ENCODE measurements at places on chromosomes 5 and 9.

GRCh38 chr9:121876658-121877271 lies 216.3 kb downstream of the TTLL11 start:
- DNase-seq = no peak

- no peak for DNase-seq
Measured at GRCh38 chr5:125551246-125551645, 804.8 kb upstream of the ZNF608 start.

DNA sequence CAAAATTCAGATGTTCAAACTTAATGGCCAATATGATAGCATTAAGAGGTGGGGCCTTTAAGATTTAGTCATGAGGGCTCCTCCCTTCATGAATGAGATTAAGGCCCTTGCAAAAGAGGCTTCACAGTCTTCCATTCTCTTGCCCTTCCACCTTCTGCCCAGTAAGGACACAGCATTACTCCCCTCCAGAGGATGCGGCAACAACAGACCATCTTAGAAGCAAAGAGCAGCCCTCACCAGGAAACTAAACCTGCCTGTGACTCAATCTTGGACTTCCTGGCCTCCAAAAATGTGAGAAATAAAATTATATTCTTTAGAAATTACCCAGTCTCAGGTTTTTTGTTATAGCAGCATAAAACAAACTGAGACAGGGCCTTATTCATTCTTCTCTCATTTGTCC lies 8.2 kb downstream of the AP3B1 start:
- no peak for DNase-seq

GRCh38 chr5:42518595-42519221 lies 95.5 kb downstream of the GHR start:
- no peak for DNase-seq

GRCh38 chr5:106759581-106759980 lies 911.2 kb downstream of the EFNA5 start:
- no peak for DNase-seq

DNA sequence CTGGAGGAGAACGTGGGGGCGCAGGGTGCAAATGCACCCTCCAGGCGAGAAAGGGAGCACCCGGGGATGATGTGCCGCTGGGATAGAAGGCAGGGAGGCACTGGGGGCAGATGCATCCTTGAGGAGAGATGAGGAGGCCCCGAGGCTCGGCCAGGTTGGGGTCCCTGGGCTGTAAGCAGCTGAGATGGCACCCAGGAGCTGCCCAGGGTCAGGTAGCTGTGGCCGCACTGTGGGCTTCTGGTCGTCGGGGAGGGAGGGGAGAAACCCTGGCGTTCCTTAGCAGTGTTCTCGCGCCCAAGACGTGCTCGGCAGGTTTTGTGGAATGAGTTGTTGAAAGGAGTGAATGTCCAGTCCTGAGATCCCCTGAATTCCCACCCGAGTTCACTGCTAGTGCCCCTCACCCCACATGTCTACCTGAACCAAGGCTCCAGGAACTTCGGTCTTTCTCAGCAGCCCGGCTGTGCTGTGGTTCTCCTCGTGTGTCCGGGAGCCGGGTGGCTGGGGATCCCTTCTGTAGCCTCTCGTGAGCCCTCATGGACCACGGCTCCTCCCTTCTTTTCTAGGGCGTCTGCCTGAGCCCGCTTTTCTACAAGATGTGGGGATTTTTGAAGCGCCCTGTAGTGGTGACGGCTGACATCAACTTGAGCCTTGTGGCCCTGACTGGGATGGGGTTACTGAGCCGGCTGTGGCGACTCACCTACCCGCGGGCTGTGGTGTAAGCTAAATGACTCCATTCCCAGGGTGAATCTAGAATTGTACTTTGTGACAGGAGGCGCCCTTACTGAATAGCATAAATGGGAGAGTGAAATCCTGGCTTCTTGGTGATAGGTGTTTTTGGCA lies 1.1 kb downstream of the POMT1 start:
- peak; percentile 81 for DNase-seq

- DNase-seq = no peak
Measured at GRCh38 chr9:10633785-10634184, 21.0 kb upstream of the PTPRD start.

GRCh38 chr5:124302533-124302932 lies 443.9 kb downstream of the ZNF608 start:
- no peak for DNase-seq

DNA sequence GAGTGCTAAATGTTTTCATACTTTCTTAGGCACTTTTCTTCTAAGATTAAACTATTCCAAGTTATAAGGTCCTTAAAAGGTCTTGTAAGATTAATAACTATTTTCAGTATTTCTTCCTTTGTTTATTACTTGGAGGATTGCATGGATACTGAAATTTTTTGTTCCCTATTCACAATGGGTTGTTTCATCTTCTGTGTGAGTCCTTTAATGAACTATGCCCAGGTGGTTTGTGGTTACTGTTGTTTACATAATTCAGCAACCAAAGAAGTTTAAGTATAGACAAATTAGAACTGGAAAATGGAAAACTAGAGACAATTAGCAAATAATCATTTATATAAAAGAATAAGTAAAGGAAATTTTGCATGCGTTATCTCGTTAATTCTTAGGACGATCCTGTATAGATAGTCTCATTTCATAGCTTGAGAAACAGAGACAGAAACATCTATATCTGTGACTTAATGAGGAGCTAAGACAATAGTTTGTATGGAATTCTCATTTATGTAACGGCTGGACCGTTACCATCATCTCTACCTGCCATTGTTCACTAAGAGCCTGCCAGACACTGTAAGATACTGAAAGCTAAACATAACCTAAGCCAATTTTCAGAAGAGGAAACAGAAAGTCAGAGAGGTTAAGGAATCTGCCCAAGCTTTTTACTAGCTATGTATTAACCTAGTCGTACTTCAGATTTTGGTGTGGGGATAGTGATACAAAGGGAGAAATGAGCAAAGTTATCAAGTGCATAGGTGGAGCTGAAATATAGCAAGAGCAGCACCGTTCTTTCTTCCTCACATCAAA lies 148.2 kb downstream of the PAM start:
- no peak for DNase-seq

- no peak for DNase-seq
Measured at GRCh38 chr9:21679432-21679831, 123.0 kb upstream of the MTAP start.

DNA sequence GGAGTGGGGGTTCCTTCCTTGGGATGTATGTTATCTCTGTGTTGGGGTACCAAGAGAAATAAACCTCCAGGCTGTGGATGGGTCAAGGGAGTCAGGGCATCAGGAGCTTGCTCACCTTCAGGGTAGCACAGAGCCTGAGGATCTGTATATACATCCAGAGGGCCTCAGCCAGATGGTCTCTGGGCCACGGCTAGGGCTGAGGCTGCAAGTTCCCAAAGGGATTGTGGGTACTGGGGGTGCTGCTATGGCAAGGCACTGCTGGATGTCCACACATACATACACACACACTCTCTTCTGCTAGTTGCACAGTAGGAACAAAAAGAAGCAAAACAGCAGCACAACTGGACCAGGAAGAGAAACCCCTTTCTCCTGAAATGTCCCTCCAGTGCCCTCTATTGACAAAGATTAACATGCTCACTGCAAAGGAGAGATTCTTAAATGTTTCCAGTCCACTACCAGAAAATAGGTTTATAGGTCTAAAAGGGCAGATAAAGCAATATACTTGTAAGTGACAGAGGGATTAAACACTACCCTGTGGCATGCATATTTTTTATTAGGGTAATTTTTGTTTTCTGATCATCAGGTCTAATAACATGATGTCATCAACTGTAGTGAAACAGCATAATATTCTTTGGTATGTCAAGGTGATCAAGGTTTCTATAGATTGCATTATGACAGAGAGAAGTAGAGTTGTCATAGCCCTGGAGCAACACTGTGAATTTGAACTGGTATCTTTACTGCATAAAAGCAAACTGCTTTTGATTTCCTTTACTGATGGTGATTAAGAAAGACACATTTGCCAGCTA lies 56.3 kb upstream of the KCNN2 start:
- DNase-seq = no peak

- no peak for DNase-seq
Measured at GRCh38 chr5:106600803-106601202, 1069.9 kb downstream of the EFNA5 start.

GRCh38 chr9:123658792-123659191 lies 271.1 kb downstream of the DENND1A start:
- no peak for DNase-seq

GRCh38 chr5:54471398-54471797 lies 15.9 kb downstream of the HSPB3 start:
- no peak for DNase-seq

- no peak for DNase-seq
Measured at GRCh38 chr5:158373608-158374395, 514.9 kb upstream of the CLINT1 start.

- no peak for DNase-seq
Measured at GRCh38 chr5:103452666-103453065, 109.9 kb downstream of the NUDT12 start.

DNA sequence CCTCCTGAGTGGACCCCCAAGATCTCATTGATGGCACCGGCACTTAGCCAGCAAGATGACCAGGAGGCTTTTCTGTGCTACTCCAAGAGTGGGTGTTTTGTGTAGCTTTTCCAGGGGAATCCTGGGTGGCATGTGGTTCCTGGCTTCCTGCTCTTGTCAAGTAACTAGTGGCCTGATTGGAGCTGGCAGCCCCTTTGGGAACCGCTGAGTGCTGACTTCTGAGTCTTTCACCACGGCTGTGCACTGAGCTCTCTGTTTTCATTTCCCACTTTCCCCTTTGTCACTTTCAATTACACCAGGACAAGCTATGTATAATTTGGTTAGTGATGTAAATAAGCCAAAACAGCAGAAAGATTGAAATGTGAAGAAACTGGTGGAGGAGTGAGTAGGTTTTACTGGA lies 255.4 kb downstream of the GOLPH3 start:
- no peak for DNase-seq

- DNase-seq = no peak
Measured at GRCh38 chr9:130463763-130464745, 19.3 kb downstream of the ASS1 start.

DNA sequence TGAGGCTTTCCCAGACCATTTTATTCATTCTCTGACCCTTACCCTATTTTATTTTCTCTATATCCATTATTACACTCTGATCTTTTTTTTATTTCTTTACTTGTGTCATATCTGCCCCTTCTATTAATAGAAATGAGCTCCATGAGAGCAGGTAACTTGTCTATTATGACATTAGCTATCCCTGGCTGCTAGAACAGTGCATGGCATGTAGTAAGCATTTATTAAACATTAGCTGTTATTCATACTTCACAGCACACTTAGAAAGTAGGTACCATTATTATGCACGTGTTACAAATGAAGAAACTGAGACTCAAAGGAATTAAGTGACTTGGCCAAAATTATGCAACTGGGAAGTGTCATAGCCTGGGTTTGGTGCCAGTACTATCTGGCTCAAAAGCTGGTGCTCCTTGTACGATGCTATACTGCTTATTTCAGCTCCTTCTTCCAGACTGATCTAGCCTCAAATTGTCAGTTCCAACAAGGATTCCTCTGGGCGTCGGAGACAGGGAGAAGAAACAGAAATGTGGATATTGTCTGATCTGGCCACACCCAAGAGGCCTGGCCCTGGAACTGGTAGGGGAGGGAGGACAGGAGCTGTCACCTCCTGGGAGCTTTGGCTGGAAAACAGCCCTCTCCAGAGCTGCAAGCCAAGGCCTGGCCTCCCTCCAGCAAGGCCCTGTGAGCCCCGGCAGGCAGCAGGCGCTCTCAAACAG lies 10.8 kb upstream of the NIPAL4 start:
- DNase-seq = no peak

DNA sequence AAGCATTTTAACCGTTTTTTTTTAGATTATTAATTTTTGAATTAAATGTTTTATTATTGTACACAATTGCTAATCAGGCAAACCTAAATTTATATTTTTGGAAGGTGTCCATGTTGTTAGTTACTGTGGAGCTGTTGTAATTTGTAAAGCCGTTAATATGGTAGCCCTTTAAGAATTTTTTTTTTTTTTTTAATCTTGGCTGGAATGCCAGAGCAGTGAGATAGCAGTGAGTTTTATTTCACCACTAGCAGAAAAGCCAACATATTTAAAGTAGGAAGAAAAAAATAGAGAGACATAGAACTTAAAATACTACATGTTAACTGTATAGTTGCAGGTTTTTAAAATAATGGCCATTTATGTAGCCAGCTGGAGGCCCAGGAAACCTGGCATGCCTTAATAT lies 35.3 kb upstream of the RNF20 start:
- no peak for DNase-seq

- no peak for DNase-seq
Measured at GRCh38 chr9:136105398-136106135, 10.5 kb upstream of the NACC2 start.

GRCh38 chr5:181138258-181138657 lies 7.3 kb upstream of the OR2V1 start:
- DNase-seq = no peak
